Small intestine (tissue), 16 donors: ENCODE measurements at places on chromosomes 6 and 20.

- no peaks in the 10 kb centered on the region for H3K27me3 ChIP-seq
- no peak overlapping the region for H3K4me3 ChIP-seq
- DNase-seq, result peak; percentile 31
- H3K36me3 ChIP-seq, result peaks cover 6% of the 10 kb centered on the region
- peaks cover 4% of the 10 kb centered on the region for H3K4me1 ChIP-seq
- H3K27ac ChIP-seq, result no peak overlapping the region
Measured at GRCh38 chr6:30321692-30322388, 4.9 kb upstream of the TRIM39 start.

- peak; percentile 67 for DNase-seq
- no peak overlapping the region for H3K4me3 ChIP-seq
- H3K4me1 ChIP-seq, result no peaks in the 10 kb centered on the region
- no peaks in the 10 kb centered on the region for H3K27me3 ChIP-seq
- H3K36me3 ChIP-seq, result no peaks in the 10 kb centered on the region
- no peak overlapping the region for H3K27ac ChIP-seq
Measured at GRCh38 chr6:70310063-70310694, 7.3 kb upstream of the COL9A1 start.

DNA sequence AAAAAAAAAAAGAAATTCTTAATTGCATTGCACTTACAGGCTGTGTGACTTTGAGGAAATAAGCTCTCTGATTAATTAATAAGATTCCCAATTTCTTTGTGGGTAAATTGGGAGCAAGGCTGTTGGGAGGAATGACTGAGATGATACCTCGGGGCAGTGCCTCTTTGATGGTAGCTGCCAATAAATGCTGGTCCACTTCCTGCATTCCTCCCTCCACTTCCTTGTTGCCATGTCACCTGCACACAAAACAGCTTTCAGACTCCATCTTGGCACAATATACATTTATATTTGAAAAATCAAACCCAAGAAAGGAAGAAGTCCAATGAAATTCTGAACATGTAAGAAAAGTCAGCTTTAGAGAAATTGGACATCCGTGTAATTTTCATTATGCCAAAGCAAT is 45.1 kb downstream of the MTHFD1L start:
- no peaks in the 10 kb centered on the region for H3K4me1 ChIP-seq
- H3K27ac ChIP-seq, result no peak overlapping the region
- H3K4me3 ChIP-seq, result no peak overlapping the region
- no peaks in the 10 kb centered on the region for H3K27me3 ChIP-seq
- H3K36me3 ChIP-seq, result peaks cover 6% of the 10 kb centered on the region

GRCh38 chr6:5766260-5766659 is 240.5 kb downstream of the NRN1 start:
- no peak for DNase-seq
- peaks cover 7% of the 10 kb centered on the region for H3K36me3 ChIP-seq
- H3K27ac ChIP-seq, result no peak overlapping the region
- no peak overlapping the region for H3K4me3 ChIP-seq
- no peaks in the 10 kb centered on the region for H3K27me3 ChIP-seq

GRCh38 chr6:47690791-47691190 is 7.6 kb upstream of the ADGRF4 start:
- no peak overlapping the region for H3K4me3 ChIP-seq
- no peaks in the 10 kb centered on the region for H3K4me1 ChIP-seq
- no peaks in the 10 kb centered on the region for H3K27me3 ChIP-seq
- H3K36me3 ChIP-seq, result no peaks in the 10 kb centered on the region

GRCh38 chr6:138434925-138435324 is 30.9 kb downstream of the HEBP2 start:
- peaks cover 16% of the 10 kb centered on the region for H3K36me3 ChIP-seq
- H3K4me3 ChIP-seq, result no peak overlapping the region
- no peak for DNase-seq
- H3K4me1 ChIP-seq, result peaks cover 1% of the 10 kb centered on the region
- H3K27ac ChIP-seq, result no peak overlapping the region
- H3K27me3 ChIP-seq, result no peaks in the 10 kb centered on the region

GRCh38 chr6:13303668-13304017 is 24.7 kb downstream of the TBC1D7 start:
- DNase-seq, result peak; percentile 33
- peaks cover 6% of the 10 kb centered on the region for H3K4me1 ChIP-seq
- peak overlapping the region; percentile 87 for H3K27ac ChIP-seq
- no peaks in the 10 kb centered on the region for H3K27me3 ChIP-seq
- H3K36me3 ChIP-seq, result peaks cover 5% of the 10 kb centered on the region

GRCh38 chr6:140893432-140893831 is 1239.3 kb upstream of the GJE1 start:
- no peaks in the 10 kb centered on the region for H3K36me3 ChIP-seq
- no peaks in the 10 kb centered on the region for H3K4me1 ChIP-seq
- no peak for DNase-seq
- H3K27me3 ChIP-seq, result no peaks in the 10 kb centered on the region

DNA sequence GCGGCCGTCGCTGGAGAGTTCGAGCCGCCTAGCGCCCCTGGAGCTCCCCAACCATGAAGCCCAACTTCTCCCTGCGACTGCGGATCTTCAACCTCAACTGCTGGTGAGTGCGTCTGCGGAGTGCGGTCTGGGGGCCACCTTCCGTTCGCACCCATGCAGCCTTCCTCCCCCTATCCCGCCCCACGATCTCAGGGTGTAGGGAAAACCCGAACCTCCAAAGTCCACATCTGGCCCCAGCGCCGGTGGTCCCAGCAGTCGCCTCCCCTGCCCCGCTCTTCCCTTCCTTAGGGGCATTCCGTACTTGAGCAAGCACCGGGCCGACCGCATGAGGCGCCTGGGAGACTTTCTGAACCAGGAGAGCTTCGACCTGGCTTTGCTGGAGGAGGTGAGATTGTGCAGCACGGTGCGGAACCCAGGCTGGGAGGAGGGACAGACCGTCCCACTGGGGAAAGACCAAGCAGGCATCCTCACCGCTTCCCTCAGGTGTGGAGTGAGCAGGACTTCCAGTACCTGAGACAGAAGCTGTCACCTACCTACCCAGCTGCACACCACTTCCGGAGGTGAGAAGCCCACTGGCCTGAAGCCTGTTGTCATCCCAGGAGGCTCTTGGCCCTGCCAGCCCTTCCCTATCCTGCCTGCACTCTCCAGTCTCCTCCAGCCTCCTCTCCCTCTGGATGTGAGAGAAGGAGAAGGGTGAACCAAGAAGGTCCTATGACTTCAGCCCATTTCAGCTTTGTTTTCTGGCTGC is 719 bp downstream of the SMPD2 start:
- no peaks in the 10 kb centered on the region for H3K27me3 ChIP-seq
- H3K27ac ChIP-seq, result peak overlapping the region; percentile 44
- H3K4me1 ChIP-seq, result no peaks in the 10 kb centered on the region
- H3K4me3 ChIP-seq, result peak overlapping the region; percentile 82
- DNase-seq, result peak; percentile 70
- peaks cover 9% of the 10 kb centered on the region for H3K36me3 ChIP-seq

- no peaks in the 10 kb centered on the region for H3K4me1 ChIP-seq
- no peak overlapping the region for H3K27ac ChIP-seq
- H3K27me3 ChIP-seq, result no peaks in the 10 kb centered on the region
- H3K36me3 ChIP-seq, result no peaks in the 10 kb centered on the region
- DNase-seq, result no peak
Measured at GRCh38 chr6:84498905-84499304, 265.5 kb downstream of the TBX18 start.

- peaks cover 15% of the 10 kb centered on the region for H3K4me1 ChIP-seq
- no peak for DNase-seq
- no peaks in the 10 kb centered on the region for H3K36me3 ChIP-seq
- peak overlapping the region; percentile 4 for H3K27ac ChIP-seq
- no peaks in the 10 kb centered on the region for H3K27me3 ChIP-seq
- H3K4me3 ChIP-seq, result no peak overlapping the region
Measured at GRCh38 chr6:30322527-30323501, 3.9 kb upstream of the TRIM39 start.

- peak; percentile 49 for DNase-seq
- no peaks in the 10 kb centered on the region for H3K27me3 ChIP-seq
- peak overlapping the region; percentile 74 for H3K27ac ChIP-seq
- H3K4me1 ChIP-seq, result no peaks in the 10 kb centered on the region
- H3K36me3 ChIP-seq, result no peaks in the 10 kb centered on the region
Measured at GRCh38 chr6:160198606-160199211, 59.9 kb downstream of the SLC22A2 start.

DNA sequence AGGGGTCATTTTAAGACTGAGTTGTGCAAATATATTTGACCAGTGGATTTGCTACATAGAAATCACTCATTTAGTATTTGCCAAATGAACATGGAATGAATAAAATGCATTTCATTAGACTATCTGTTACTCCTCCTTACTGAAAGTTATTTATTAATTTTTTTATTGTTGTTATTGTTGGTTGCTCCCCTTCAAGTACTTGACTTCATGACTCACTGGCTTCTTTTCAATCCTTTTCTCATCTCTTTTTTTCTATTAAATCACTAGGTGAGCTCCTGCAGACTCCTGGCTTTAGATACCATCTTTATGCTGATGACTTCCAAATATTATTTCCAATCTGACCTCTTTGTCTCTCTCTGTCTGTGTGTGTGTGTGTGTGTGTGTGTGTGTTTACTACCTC is 192.2 kb upstream of the FAM83B start:
- peak; percentile 2 for DNase-seq
- no peak overlapping the region for H3K27ac ChIP-seq
- H3K4me3 ChIP-seq, result no peak overlapping the region
- no peaks in the 10 kb centered on the region for H3K27me3 ChIP-seq
- no peaks in the 10 kb centered on the region for H3K36me3 ChIP-seq
- H3K4me1 ChIP-seq, result no peaks in the 10 kb centered on the region

- no peaks in the 10 kb centered on the region for H3K36me3 ChIP-seq
- no peak overlapping the region for H3K4me3 ChIP-seq
- H3K4me1 ChIP-seq, result no peaks in the 10 kb centered on the region
- no peaks in the 10 kb centered on the region for H3K27me3 ChIP-seq
- H3K27ac ChIP-seq, result no peak overlapping the region
- no peak for DNase-seq
Measured at GRCh38 chr6:108287373-108287772, 7.5 kb upstream of the AFG1L start.
